GM12878 (cell line): ENCODE measurements at places on chromosomes 11 and 22.
A peak's percentile ranks its signal among the peaks of the same experiment; 100 is the strongest.

DNA sequence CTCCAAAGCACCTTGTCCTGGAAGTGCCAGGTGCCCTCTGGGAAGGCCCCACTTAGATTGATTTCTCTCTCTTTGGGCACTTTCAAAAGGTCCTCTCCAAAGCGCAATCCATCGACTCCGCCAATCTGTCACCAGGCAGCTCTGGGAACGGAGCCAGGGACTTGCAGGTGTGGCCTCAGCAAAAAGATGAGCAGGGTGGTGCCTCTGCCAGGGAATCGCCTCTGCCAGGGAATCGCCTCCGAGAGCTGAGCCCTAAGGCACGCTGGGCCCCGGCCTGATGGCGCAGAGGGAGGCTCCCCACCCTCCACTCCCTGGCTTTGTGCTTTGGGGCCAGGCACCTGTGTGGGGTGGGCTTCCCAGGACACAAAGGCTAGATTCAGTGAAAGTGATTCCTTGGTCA lies 1391.3 kb downstream of the TBC1D22A start:
- no peak for DNase-seq

DNA sequence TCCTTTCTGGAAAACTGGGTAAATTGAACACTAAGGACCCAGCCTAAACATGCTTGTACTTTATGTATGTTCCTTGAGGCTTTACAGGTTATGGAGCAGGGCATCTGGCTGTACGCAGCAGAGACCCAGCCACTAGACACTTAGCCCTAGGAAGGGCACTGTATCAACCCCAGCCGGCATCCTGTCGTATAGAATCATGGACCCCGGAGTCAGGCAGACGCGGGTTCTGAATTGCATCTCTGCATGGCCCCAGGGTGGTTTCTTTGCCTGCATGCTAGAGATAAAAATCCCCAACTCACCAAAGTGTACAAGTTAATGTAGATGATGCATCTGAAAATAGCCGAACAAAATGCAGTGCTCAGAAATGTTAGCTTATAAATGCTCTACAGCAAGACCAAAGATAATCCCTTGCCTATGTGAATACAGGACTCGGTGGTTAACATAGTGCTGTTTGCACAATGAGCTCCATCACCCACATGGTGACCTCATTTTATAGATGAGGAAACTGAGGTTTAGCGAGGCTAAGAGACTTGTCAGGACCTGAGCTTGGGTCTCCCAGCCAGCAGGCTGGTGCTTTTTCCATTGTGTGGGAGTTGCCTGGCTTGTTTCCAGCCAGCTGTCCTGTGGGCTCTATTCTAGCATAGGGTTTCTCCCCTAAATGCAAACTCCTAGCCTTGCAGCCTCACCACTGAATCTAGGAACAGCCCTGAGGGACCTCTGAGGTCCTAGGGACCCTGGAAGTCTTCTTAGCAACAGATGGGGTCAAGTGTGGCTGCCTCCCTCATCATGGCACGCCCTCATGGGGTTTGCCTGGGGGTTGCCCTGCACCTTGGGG lies 7.3 kb downstream of the CD6 start:
- peak; percentile 21 for DNase-seq

DNA sequence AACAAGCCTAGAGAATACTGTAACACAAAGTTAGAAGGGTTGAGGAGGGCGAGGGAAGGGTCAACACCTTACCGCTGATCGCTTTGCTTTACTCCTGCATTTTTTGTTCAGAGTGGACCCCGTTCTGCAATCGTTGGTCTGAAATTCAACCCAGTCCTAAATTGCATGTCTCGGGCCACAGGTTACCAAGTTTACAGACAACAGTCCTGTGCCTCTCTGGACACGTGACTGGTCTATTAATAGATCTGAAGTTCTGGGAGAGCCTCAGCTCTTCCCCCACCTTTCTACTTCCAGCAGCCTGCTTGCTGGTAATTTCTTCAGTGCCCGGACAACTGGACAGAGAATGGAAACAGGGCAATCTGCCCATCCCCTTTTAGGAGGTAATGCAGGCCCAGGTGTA lies 74.2 kb downstream of the STIM1 start:
- no peak for DNase-seq

GRCh38 chr22:29784451-29785361 lies 17.5 kb downstream of the UQCR10 start:
- DNase-seq, result no peak

DNA sequence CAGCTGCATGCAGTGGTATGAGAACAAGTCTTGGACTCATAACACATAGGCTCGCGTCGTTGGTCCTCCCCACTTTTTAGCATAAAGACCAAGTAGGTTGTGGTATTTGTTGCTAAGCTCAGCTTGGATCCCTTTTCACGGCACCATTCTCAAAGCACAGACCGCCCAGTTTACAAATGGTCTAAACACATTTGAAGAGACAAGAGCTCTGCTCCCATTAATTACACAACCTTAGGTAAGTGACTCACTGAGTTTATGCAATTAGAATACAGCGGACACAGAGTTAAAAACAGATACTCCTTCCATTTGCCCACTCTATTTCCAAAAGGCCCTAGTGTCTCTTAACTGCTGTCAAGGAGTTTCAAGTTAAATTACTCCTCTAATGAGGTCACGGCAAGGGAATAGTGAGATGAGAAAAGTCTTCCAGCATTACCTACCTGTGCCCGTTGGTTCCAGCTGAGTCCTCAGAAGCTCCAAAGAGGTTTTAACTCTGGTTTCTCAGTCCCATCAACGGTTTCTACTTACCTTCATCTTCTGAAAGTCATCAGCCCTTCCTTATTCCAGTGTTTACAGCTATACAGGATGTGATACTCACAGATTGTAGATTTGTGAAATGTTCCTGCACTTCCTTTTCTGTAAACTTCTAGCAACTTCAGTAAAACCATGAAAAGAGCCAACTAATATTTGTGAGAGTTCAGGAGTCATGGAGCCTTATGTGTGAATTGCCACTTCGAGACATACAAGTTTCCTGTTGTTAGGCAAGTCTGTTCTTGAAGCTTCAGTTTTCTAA lies at the start of gene MS4A6A:
Gene MS4A6A, minus strand, starts transcription at position 543 of the 790 bp plus-strand sequence. CDS start 1,356 bp downstream, outside the sequence.
- DNase-seq, result no peak

DNA sequence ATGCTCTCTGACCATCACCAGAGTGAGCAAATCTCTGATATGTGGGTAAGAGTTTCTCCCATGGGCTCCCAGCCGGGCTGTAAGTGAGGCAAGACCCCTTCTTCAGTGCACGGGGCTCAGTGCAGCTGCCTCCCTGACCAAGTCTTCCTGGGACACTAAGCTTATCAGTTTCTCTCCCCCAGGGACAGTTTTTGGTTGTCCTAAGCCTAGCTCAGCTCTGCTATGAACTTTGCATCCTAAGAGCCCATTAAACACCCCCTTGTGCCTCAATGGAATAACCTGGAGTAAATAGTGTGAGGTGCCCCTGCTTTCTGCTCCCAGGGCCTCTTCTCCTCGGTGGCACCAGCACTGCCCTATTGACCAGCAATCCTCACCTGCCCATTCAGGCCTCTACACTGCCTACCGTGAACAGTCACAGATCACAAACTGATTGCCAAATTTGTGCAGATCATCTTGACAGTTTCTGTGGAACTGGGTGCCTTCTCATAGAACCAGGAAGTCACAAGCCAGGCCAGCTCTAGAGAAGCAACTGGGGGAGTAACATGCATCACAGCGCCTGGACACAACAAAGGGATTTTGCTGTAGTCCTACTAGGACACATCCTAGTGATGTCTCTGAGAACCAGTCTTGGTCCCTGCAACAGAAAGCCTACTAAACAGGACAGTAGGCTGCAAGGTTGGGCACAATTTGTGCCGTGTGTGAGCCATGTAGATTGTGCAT lies 19.5 kb upstream of the IGLL5 start:
- no peak for DNase-seq

DNA sequence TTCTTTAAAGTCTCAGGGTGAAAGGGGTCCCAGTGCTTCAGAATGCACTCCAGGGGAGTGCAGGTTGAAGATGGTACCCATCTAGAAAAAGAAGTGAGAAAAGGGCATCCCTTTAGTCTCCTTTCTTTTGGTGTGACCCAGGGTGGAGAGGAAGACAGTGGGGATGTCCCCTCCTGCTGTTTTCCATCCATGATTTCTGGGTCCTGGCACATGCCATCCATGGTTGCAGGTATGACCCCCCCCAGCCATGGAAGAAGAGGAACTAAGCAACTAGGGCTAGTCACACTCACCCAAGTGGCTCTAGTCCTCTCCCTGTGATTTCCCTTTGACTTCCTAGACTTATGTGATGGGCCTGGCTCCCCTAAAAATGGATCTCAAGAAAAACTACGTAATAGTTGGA lies 15.9 kb upstream of the EI24 start:
- no peak for DNase-seq

DNA sequence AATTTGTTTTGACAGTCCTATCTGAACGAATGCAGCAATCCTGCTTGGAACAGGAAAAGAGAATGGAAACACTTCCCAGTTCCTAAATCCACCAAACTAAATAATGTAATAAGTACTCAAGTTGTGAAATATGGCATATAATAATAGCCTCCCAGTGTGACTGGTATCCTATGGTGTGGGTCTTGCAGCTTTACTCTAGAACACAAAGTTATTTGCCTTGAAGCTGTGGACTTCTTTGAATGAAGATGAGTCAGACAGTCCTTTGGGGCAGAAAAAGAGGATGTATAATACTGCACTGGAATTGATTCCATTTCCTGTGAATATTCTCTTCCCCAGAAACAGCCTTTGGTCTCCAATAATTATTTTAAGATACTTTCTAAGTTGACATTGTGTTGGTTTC lies 887.0 kb downstream of the KCNA4 start:
- no peak for DNase-seq

GRCh38 chr11:60831501-60832079 lies 10.3 kb upstream of the CCDC86 start:
- DNase-seq, result no peak

DNA sequence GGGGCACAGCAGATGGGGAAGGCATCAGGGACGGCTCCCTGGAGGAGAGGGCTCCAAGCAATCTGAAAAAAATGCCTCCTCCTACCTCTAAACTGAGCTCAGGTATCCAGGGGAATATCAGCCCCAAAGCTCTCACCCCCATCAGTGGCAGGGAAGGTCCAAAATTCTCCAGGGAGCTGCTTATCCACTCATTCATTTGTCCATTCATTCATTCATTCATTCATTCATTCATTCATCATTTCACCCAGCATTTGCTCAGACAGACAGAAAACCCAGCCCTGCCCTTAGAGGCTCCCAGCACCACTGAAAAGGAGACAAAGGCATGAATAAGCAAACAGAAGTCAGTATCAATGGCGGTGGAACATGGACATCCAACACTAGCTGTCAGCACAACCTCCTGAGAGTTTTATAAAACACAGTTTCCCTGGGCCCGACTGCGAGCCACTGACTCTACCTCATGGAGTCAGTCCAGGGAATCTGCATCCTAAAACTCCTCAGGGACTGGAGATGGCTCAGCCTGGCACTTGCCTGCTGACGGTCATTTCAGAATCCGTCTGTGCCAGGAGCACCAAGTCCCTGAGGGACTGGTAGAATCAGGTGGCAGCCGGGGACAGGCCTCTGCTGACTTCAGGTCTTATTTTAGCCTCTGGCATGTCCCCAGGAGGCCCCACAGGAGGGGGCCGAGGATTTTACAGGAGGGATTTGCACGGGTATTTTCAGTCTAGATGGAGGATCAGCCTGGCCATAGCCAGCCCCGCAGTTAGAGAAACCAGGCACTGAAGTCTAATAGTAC lies 164.6 kb downstream of the MN1 start:
- no peak for DNase-seq

GRCh38 chr11:11836676-11837231 lies 5.0 kb upstream of the USP47 start:
- no peak for DNase-seq

DNA sequence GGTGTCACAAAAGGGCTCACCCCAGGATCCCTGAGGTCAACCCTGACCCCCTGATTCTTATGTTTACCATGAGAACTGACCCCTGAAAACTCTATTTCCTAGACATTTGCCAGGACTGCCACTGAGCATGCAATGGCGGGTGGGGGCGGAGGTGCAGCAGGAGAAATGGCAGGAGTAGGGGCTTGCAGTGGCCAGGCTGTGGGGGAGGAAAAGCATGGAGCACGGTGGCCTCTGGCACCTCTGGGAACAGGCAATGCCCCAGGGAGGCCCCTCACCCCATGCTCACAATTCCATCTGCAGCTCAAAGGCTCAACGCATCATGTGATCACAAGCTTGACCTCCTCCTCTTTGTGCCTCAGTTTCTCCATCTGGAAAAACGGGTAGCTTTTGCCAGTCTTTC lies 46.5 kb upstream of the FGF3 start:
- DNase-seq, result no peak

DNA sequence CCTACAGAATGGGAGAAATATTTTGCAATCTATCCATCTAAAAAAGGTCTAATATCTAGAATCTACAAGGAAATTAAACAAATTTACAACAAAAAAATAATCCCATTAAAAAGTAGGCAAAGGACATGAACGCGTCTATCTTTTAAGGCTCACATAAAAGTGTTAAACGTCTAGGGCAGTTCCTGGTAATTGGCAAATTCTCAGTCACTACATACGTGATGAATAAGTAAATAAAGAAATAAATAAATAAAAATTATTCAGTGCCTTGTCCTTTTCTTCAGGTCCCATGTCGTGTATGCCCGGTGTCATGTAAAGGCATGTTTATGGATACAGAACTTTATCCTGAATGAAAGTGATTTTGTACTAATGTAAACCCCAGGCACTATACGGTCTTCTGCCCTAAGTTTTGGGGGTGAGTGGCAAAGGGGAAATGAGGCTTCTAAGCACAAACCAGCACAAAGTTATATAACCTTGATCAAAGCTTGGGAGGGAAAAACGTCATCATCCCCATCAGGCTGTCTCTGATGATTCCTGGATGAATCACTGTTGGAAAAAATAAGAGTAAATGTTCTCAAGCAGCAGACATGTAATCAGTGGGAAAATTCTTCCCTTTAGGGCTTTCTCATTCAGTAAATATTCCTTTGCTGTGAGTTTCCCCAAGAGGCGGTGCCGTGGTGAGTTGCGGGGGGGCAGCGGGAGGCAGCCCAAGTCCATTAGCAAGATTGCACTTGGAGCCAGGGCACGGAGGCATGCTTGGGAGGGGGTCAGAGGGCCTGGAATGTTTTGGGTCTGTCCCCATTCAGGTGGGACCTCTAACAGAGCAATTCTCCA lies 30.4 kb upstream of the MICAL2 start:
- no peak for DNase-seq

DNA sequence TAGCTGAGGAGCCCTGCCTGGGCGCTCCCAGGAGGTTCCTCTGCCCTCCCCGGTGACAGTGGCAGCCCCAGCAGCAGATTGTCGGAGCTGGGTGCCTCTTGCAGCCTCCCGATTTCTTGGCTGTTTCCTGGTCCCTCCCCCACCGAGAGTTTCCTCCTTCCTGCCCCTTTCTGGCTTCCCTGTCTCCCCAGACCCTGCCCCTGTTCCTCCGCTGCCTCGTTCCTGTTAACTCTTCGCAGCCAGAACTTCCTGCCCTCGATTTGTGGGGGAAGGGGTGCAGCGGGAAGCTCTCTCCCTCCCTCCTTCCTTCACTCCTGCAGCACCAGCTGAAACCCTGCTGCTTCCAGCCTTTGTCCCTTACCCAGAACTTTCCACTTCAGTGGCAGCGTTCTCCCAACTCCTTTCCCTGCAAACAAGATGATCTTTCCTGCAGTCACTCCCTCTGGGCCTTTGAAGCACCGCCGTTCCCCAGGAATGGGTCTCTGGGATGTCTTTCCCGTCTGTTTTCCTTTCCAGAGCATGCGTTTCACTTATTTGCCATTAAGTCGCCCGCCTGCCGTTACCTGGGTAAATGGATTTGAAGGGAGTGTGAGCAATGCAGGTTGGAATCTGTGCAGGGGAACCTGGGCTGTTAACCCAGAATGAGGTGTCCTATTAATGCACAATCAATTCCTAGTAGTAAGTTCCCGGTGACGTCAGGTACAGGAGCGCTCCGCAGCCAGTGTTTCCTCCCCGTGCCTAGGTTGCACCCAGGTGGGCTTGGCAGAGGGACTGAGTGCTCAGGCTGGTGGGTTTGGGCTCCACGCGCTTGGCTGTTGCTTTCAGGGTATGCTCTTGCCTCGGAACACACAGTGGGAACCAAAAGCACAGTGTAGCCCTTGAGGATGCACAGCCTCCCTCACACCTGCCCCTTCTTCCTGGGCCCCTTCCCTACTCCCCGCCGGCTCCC lies 4.3 kb downstream of the GRK2 start:
- DNase-seq, result no peak
